Neural progenitor cell (in vitro differentiated cells): ENCODE measurements at places on chromosomes 2 and 18.

GRCh38 chr2:120771781-120772208 is 36.1 kb downstream of the GLI2 start:
- no peak for DNase-seq

DNA sequence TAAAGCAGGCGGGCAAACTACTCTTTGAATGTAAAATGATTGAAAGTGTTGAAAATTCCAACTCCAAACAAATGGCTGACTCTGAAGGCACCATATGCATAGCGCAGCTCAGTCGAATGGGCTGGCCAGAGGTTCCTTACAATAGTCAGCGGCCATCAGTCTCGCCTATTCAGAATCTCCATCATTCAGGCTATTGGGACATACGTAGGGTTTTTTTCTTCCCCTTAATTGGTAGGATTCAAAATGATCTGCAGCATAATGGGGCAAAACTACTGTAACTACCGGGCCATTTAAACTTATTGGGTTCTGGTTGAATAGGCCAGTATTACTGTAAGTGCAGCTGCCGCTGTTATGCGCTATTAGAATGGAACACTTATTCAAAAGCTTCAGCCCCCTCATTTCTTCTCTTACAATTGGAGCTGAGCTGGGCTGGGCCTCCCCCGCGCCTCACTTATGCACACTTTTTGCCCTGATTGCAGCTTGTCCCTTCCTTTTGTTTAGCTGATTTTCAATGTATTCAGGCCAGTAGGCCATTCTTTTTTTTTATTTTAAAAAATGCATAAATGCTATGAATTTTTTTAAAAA is 40.4 kb downstream of the SLC9A4 start:
- DNase-seq, result no peak

GRCh38 chr2:120465701-120465988 is 119.7 kb downstream of the INHBB start:
- no peak for DNase-seq

- DNase-seq, result no peak
Observed at GRCh38 chr2:60416221-60417008, 137.0 kb downstream of the BCL11A start.

- DNase-seq, result peak; percentile 29
Observed at GRCh38 chr2:155203178-155203577, 504.7 kb downstream of the KCNJ3 start.

GRCh38 chr2:216540920-216541319 is 42.3 kb downstream of the RPL37A start:
- no peak for DNase-seq

GRCh38 chr2:168758970-168759820 is 43.2 kb upstream of the NOSTRIN start:
- peak; percentile 60 for DNase-seq

- DNase-seq, result no peak
Observed at GRCh38 chr2:229971298-229971790, 49.0 kb downstream of the FBXO36 start.

DNA sequence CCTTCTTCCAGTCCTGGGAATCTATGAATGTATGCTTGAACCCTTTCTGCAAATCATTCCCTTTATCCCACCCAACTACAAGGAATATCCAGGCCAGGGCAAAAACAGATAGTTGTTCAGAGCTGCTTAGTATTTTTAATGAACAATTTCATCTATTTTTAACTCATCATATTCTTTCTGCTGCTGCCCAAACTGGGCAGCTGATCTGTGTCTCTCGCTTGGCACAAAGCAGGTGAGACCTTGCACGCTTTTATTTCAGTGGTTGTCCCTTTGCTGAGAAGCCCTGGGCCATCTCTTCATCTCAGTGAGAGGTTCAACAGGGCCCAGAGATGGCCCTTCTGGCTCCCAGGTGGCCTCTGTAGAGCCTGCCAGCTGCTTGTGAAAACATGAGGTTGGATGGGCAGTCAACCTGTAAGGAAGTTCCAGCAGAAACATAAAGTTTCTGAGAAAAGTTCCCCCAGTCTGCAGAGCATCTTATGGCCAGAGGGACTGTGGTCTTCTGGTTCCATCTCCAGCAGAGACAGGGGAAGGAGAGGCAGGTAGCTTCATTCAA is 57.5 kb downstream of the MYCN start:
- DNase-seq, result no peak

DNA sequence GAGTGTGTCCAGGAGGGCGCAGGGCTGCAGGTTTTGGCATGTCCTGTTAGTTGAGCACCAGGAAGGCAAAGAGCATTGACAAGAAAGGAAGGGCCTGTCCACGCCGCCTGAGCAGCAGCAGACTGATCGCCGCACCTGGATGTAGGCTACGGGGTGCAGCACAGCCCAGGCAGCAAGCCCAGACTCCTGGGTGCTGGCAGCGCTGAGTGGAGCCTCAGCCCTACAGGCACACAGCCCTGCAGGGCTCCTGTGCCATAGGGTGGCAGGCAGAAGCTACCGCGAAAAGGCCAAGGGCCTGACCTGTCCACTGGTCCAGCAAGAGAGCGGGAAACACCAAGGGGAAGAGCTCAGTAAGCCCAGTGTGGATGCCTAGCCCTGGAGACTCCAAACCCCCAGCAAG is 198.0 kb downstream of the HDAC4 start:
- DNase-seq, result no peak

GRCh38 chr2:164622338-164623106 is 1.2 kb upstream of the GRB14 start:
- DNase-seq, result peak; percentile 48

DNA sequence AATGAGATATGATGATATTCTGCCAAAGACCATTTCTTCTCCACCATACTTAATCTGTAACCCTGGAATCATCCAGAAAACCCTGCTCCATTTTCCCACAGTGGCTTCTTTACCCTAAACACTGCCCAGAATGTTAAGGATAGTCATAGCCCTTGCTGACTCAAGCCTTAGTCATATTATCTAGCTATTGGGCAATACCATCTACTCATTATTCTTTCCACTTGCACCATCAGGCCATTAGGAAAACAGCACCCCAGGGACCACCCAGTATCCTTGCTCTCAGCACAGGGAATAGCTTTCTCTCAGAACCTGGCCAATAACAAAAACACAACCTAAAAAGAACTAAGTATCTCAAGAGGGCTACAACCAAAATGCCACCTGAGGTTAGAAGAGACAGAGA is 445.7 kb upstream of the SLC14A2 start:
- no peak for DNase-seq

DNA sequence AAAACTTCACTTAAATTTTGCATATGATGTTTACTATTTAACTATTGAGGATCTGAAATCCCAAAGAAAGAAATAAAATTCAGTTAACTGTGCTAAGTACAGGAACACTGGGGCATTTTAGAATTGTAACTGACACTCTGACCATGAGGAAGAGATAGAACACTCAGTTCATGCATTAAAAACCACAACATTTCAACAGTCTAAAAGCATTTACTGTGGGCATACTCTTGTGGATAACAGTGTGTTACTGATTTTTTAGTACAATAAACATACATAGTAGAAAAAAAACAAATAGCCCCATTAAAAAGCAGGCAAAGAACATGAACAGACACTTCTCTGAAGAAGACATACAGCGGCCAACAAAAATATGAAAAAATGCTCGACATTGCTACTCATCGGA is 1122.7 kb upstream of the PIK3C3 start:
- no peak for DNase-seq

DNA sequence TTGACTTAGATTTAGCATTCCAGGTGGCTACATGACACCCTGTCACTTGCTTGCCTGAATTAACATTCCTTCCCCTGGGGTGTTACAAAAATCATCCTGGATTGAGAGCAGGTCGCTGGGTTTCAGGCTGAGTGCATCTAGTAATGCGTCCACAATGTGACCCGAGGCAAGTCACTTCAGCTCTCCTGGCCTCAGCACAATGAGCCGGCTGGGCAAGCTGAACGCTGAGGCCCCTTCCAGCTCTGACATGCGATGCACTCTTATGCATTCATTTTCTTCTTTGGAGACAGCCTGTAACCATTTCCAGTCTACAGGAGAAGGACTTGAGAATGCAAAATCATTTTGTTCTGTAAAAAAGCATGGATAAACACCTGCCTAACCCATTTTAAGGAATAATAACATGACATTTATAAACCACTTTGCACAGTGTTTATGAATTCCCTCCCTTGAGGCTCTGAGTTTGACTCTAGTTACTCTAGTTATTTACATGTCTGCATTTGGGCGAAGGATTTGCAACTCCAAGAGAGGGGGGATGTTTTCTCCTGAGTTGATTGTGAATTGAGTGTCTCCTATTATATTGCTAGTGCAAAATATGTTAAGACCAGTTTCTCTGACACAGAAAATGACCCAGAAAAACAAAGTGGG is 63.0 kb upstream of the CPO start:
- DNase-seq, result peak; percentile 75

DNA sequence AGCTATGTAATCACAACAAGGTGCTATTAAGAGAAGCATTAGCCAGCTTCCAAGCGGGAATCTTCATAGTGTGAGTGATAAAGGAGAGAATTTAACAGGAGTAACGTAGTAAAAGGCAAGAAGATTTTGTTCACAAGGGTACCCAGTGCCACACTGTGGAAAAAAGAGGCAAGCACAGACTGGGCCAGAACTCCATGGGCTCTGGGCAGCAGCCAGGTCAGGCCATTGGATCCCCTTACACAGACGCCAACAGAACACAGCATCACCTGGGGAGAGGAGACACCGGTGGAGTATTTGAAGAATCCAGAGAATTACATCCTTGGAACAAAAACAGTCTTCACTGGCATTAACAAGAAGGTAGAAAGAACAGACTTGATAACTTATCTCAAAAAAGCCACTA is 21.2 kb downstream of the AMER3 start:
- no peak for DNase-seq

- DNase-seq, result no peak
Observed at GRCh38 chr2:236394571-236394970, 130.4 kb upstream of the ASB18 start.

DNA sequence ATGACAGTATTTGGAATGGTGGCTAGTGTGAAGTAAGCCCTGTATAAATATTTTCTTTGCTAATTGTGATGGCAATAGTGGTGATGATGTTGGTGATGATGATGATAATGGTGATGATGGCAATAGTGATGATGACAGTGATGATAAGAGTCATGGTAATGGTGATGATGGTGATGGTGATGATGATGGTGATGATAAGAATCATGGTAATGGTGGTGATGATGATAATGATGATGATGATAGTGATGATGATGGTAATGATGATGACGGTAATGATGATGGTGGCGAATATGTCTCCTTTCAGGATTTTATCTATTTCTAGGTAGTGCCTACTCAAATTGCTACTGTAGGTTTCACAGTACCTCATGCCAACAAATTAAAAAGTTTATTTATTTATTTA is 205.4 kb downstream of the GALR1 start:
- DNase-seq, result no peak

DNA sequence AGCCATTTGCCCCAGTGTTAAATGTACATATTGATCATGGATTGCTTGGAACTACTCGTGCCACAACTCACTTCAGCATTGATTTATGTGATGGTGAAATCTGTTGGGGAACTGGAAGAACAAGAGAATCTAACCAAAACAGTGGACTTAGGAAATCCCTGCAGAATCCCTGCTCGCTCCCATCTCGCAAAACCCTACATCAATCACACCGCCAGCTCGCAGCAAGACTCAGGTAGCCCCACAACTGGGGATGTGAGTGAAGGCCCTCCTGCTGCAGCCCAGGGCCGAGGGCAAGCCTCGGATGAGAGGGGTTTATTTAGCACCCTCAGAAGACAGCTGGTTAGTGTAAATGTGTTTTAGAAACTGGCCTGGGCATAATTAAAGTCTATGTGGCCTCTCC is 171.6 kb downstream of the ANAPC1 start:
- DNase-seq, result no peak

DNA sequence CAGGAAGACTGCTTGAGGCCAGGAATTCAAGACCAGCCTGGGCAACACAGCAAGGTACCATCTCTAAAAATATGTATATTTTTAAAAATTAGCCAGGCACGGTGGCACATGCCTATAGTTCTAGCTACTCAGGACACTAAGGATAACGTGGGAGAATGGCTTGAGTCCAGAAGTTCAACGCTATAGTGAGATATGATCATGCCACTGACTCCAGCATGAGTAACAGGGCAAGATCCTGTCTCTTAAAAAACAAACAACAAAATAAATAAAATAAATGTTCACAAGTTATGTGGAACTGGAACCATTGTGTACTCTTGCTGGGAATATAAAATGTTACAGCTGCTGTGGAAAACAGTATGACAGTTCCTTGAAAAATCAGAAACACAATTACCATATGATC is 47.2 kb downstream of the USP34 start:
- DNase-seq, result no peak

GRCh38 chr2:102014041-102014345 is 22.2 kb downstream of the IL1R2 start:
- DNase-seq, result no peak

DNA sequence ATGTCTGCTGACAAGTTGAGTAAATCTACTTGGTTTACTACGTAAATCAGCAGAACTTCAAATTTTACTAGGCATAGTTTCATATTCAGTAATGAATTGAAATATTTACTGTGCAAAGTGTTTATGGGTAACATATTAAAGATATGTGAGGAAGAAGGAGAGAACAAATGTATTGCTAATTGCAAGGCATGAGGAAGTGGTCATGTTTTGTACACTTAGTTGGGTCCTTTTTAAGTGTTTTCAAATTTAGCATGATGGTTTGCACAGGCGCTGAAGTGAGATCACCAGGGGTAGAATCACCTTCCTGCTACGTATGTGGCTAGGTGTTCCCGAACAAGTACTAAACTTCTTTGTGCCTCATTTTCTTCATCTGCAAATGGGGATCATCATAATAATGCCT is 1534.4 kb downstream of the LRP1B start:
- no peak for DNase-seq

DNA sequence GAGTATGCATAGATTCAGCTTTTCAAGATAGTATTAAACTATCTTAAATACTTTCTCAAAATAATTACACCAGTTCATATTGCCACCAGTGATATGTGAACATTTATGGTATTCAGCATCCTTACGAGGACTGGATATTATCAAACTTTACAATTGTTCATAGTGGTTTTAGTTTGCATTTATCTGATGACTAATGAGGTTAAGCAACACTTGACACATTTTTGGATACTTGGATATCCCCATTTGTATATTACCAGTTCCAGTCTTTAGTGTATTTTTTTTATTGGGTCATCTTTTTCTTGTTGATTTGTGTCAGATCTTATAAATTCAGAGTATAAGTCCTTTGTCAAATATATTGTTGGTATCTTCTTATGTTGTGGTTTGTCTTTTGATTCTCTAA is 128.4 kb downstream of the ASXL3 start:
- no peak for DNase-seq

DNA sequence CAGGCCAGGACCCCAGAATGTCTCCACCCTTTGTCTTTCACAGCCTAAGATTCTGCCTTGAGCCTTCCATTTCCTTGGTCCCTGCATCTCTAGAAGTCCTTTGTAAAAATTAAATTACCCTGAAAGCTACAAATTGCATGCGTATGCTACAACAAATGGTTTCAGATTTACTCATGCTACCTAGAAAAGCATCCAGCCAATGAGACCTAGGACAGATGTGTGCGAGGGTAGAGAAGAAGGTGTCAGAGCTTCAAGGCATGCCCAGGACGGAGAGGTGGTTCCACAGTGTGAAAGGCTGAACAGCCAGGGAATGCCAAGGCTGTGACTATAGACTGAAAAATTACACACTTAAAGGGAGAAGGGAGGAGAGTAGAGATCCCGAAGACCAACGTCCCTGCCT is 40.2 kb downstream of the CCBE1 start:
- no peak for DNase-seq
